ENCODE measurements at places on chromosomes 11 and 22.

DNA sequence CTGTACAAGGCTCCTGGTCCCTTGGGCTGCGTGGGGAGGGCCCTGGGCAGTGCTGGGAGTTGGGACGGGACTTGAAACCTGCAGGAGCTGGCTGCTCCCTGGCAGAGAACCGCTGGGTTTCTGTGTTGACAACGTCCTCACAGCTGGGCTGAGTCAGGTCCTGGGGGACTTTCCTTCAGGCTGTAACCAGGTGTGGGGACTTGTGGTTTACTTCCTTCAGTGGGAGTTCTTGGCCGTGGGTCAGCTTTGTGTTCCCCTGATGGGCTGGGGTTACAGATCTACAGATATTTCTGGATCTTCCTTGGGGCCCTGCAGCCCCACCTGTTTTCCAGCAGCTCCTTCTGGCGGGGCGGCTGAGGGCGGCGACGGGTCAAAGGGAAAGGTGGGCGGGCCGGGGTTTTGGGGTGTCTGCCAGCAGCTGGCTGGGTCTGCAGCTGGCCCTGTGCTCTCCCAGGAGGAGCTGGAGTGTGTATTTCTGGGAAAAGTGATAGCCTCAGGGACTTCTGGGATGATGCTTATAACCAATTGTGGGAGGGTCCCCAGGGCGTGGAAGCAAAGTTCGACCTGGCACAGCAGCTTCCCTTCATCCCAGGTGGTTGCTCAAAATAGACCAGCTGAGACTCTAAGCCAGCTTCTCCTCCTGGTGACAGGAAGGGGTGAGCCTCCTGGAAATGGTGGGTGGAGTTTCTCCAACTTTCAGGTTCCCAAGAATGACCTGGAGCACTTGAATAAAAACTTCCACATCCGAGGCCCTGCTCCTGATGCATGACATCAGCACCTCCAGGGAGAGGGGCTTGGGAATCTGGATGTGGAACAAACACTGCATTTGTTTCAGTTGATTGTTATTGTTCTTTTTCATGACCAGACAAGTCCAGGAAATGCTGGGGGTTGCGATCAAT, 19.1 kb downstream of the ST14 start:
- H3K4me1 ChIP-seq, result no peaks in the 10 kb centered on the region
- DNase-seq, result no peak
- peaks cover 33% of the 10 kb centered on the region for H3K27me3 ChIP-seq
- no peak overlapping the region for H3K27ac ChIP-seq

DNA sequence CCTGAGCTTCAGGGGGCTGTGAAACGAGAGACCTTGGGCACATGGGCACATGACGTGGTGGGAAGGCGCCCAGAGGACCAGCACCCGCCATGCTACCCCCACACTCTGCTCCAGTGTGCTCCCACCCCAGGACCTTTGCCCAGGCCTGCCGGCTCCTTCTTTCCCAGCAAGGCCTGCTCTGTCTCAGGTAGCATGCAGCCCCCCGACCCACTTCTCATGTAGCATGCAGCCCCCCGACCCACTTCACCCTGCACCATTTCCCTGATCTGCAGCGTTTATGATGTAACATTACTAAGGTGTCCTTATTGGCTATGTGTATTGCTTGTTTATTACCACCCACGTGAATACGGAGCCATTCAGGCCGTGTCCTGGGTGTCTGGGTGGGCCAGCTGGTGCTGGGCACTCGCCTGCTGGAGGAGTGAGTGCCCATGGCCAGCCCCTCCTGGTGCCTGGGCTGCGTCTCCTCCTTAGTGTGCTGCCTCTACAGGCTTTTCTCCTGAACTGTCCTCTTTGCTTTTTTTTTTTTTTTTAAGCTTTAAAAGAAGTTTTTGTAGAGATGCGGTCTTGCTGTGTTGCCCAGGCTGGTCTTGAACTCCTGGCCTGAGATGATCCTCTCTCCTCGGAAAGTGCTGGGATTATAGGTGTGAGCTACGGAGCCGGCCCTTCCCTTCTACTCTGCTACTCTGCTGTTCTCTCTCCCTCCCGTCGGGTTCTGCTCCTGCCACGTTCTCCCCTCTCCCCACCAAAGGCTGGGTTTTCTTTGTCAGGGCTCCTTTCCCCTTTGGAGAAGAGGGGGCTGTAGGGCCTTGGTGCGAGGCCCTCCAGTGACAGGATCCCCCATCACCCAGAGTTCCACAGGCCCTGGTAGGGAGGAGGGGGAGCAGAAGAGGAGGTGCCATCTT, 29.4 kb downstream of the LRP5 start:
- peaks cover 5% of the 10 kb centered on the region for H3K27me3 ChIP-seq
- peaks cover 13% of the 10 kb centered on the region for H3K4me1 ChIP-seq
- no peak overlapping the region for H3K4me3 ChIP-seq

DNA sequence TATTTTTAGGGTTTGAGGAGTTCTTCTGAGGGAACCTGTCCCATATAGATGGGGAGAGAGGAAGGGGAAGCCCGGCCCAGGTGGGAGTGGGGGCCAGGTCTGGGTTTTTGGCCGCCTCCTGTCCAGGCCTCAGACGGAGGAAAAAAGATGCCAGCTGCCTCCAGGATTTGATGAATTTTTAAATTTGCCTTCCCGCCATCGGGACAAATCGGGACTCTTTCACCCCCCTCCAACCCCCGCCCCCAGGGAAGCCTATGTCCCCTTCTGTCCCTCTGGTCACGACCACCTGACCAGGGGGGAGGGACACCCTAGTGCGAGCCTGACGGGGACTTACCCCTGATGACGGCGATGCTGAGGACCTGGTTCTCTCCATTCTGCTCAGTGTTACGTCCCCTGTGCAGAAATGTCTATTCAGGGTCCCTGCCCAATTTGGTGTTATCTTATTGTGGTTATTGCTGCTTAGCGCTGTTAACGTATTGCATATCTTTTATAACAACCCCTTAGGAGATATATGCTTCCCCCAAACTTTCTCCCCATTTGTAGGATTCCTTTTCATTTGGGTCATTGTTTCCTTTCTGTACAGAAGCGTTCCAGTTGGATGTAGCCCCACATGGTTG, 115.9 kb upstream of the GRK3 start:
- peak overlapping the region; percentile 67 for H3K27ac ChIP-seq
- H3K27me3 ChIP-seq, result no peaks in the 10 kb centered on the region
- H3K36me3 ChIP-seq, result peaks cover 9% of the 10 kb centered on the region
- no peak for DNase-seq
- peak overlapping the region; percentile 95 for H3K4me3 ChIP-seq

- peaks cover 3% of the 10 kb centered on the region for H3K36me3 ChIP-seq
- no peak overlapping the region for H3K4me3 ChIP-seq
- DNase-seq, result no peak
- no peaks in the 10 kb centered on the region for H3K27me3 ChIP-seq
- no peaks in the 10 kb centered on the region for H3K4me1 ChIP-seq
These were observed 180.5 kb downstream of the MIAT start for GRCh38 chr22:26837784-26838470.

DNA sequence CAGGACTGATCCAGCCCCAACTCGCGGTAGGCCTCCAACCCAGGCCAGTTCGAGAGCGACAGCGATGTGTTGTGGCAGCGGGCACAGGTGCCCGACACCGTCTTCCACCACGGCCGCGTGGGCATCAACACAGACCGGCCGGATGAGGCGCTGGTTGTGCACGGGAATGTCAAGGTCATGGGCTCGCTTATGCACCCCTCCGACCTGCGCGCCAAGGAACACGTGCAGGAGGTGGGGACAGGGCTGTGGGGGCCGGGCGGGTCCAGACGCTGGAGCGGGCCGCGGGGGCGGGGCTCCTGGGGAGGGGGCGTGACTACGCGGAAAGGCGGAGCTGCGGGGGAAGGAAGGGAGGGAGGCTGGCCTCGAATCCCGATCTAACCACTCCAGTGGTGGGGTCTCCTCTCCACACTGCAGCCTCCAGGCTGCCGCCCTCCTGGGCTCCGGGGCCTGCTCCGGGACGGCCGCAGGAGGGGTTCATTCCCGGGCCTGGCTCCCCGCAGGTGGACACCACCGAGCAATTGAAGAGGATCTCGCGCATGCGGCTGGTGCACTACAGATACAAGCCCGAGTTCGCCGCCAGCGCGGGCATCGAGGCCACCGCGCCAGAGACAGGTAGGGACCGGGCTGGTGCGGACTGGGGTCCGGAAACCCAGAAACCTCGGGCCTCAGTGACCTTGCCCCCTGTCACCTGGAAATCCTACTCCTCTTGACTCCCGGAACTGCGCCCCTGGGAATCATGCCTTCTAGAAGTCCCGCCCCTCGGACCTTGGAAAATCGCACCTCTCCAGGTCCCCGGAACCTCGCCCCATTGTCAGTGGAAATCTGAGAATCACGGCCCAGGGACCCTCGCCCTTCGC, 14.9 kb downstream of the TMEM258 start:
- H3K36me3 ChIP-seq, result no peaks in the 10 kb centered on the region
- no peaks in the 10 kb centered on the region for H3K4me1 ChIP-seq
- no peak overlapping the region for H3K27ac ChIP-seq

DNA sequence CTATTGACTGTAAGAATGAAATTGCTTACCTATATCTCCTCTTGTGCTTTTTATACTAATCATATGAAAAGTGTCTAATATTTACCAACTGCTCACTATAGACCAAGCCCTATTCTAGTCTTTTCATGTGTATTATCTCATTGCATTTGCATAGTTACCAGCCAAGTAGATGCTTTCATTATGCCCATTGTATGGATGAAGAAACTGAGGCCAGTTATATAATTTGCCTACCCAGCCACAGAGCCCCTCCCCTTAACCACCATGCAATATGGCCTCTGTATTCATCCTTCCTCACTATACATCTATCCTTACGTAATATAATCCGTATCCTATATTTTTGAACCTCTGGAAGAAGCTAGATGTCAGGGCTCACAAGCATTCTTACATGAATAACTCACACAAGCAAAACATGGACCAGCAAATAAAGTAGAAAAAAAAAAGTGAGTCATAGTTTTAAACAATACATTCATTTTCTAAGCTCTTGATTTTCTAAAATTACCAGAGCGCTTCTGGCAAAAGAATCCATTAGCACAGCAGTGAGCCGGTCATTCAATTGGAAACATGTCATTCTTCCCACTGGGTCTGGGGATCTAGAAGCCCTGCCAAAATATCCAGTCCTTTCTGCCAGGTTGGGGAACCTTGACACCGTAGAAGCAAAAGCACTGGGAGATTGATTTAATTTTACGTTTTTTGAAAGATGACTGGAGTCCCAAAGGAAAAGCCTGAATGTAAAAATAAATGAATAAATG, 80.0 kb downstream of the C11orf91 start:
- no peaks in the 10 kb centered on the region for H3K36me3 ChIP-seq
- no peak for DNase-seq
- H3K27me3 ChIP-seq, result peaks cover 4% of the 10 kb centered on the region
- no peak overlapping the region for H3K4me3 ChIP-seq

DNA sequence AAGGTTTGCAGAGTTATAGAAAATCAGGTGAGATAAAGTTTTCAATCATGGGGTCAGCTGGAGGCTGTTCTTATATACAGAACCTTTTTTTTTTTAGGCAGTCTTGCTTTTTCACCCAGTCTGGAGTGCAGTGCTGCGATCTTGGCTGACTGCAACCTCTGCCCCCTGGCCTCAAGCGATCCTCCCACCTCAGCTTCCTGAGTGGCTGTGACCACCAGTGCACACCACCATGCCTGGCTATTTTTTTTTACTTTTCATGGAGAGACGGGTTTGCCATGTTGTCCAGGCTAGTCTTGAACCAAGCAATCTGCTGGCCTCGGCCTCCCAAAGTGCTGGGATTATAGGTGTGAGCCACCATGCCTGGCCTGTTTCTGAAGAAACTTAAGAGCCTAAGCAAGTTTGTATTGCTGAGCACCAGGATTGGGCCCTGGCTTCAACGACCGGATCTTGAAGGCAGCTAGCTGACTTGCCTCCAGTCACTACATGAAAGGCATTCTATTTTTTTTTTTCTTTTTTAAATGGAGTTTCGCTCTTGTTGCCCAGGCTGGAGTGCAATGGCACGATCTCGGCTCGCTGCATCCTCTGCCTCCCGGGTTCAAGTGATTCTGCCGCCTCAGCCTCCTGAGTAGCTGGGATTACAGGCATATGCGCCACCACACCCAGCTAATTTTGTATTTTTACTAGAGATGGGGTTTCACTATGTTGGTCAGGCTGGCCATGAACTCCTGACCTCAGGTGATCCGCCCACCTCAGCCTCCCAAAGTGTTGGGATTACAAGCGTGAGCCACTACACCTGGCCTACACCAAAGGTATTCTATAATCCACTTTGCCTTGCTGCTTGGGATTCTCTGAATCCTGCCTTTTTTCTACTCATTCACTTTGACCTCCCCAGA, 7.6 kb downstream of the XBP1 start:
- no peak for DNase-seq
- H3K36me3 ChIP-seq, result peaks cover 44% of the 10 kb centered on the region
- H3K4me3 ChIP-seq, result no peak overlapping the region
- no peaks in the 10 kb centered on the region for H3K27me3 ChIP-seq

- no peak for DNase-seq
- H3K4me1 ChIP-seq, result peaks cover 3% of the 10 kb centered on the region
- no peak overlapping the region for H3K4me3 ChIP-seq
- H3K27me3 ChIP-seq, result no peaks in the 10 kb centered on the region
- no peak overlapping the region for H3K27ac ChIP-seq
- H3K36me3 ChIP-seq, result no peaks in the 10 kb centered on the region
These were observed 50.1 kb downstream of the FBLN1 start for GRCh38 chr22:45552580-45553350.

DNA sequence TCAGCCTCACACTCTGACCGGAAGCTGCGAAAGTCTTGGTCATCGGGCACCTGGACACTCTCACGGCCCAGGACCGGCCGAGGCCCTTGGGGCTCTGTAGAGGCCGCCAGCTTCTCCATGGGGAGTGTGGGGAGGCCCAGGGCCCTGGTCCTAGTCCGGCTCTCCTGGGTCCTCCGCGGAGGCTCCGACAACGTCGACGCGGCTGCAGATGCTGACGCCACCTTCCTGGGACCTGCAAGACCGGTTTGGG, 12.9 kb downstream of the STARD10 start:
- H3K4me3 ChIP-seq, result peak overlapping the region; percentile 45
- H3K27me3 ChIP-seq, result peaks cover 7% of the 10 kb centered on the region
- no peak overlapping the region for H3K27ac ChIP-seq
- DNase-seq, result no peak
- H3K36me3 ChIP-seq, result no peaks in the 10 kb centered on the region
- H3K4me1 ChIP-seq, result no peaks in the 10 kb centered on the region

GRCh38 chr22:35686298-35686697, 31.4 kb upstream of the APOL5 start:
- H3K27ac ChIP-seq, result no peak overlapping the region
- no peaks in the 10 kb centered on the region for H3K36me3 ChIP-seq
- no peaks in the 10 kb centered on the region for H3K27me3 ChIP-seq
- DNase-seq, result no peak
- no peaks in the 10 kb centered on the region for H3K4me1 ChIP-seq

DNA sequence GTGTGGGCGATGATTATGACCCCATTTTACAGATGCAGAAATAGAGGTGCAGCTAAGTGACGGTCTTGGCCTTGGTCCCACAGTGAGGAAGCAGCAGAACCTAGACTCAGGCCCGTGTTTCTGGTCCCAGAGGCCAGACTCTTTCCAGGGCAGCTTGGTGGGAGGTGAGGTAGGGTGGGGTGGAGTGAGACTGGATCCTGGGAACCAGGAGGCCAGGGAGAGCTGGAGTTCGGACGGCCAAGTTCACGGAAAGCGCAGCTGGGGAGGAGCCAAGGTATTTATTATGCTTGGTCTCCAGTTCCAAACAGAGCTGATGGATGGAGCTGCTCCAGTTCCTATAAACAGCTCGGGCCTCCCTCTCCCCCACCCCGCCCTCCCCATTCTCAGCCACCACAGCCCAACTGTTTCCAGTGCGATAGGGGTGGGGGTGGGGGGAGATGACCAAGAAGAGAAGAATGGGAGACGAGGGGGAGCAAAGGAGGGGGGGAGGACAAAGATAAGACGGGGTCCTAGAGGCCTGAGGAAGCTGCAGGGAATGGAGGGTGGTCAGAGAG, 16.2 kb downstream of the LRRC32 start:
- H3K27me3 ChIP-seq, result peaks cover 10% of the 10 kb centered on the region
- H3K27ac ChIP-seq, result no peak overlapping the region
- DNase-seq, result no peak
- H3K4me1 ChIP-seq, result no peaks in the 10 kb centered on the region
- H3K36me3 ChIP-seq, result no peaks in the 10 kb centered on the region

GRCh38 chr11:32131321-32131720, 40.4 kb downstream of the RCN1 start:
- no peak overlapping the region for H3K27ac ChIP-seq
- no peaks in the 10 kb centered on the region for H3K4me1 ChIP-seq
- DNase-seq, result no peak

Data from T-cell (primary cell).